ENCODE measurements at places on chromosomes 2 and 18. TPM values are rescaled to one million over a fixed set of nuclear protein-coding genes. Genes with fewer than 3 reads are reported as not detected.
A peak's percentile ranks its signal among the peaks of the same experiment; 100 is the strongest.

KCNJ13 gene
- total RNA-seq, result 69.1 TPM

SPDYA gene
- total RNA-seq, result 1.2 TPM

TANC1 gene
- total RNA-seq, result 18.5 TPM

CCDC148 gene
- 1.6 TPM for total RNA-seq

TTR gene
- total RNA-seq, result 3,184 TPM

MLPH gene
- 12.3 TPM for total RNA-seq

WNT6 gene
- 11.3 TPM for total RNA-seq

HOXD4 gene
- 0.70 TPM for total RNA-seq

DNA sequence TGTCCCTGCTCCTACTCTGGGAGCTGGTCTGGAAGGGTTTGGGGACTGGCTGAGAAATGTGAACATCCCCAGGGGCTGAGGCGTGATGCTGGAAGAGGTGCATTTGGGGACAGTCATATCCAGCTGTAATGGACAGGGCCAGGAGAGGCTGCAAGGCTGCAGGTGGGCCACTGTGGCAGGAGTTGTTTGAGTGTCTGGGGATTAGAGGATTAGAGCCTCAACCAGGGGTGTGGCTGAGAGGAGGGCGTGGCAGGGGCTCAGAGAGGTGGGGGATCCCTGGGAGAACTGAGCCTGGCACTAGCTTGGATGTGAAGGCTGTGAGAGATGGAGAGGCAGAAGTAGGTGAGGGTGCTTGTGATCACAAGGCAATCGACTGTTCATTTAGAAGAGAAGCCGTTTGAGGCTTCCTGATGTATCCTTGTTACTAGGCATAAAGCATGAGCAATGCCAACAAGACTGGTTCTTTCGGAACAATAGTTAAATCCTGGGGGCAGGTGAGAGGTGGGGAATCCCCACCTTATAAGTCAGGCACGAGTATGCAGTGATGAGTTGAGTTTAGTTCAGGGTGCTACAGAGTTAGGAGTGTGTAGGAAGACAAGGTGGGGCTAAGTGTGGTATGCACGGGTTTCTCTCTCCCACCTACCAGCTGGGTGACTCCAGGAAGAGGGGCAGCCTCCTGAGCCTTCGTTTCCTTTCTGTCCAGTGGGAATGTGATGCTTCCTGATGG lies 31.9 kb downstream of the SH3RF3 start:
- no peak for DNase-seq

DNA sequence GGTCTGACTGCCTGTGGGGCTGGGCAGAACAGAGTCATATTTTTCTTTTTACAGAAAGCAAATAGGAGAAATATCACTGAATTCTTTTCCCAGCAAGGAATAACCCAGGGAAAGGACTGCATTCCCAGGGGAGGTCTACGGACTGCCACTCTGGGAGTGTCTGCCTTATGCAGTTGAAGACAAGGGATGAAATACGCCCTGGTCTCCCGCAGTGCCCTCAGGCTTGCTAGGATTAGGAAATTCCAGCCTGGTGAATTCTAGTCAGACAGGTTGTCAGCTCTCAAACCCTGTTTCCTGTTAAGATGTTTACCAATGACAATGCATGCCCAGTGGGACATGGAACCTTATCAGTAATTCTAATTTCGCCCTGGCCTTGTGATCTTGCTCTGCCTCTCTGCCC lies 30.3 kb upstream of the PDK1 start:
- no peak for DNase-seq

GRCh38 chr2:150585221-150585971 lies 97.9 kb upstream of the RND3 start:
- DNase-seq, result no peak

GRCh38 chr2:241009601-241010530 lies 11.4 kb downstream of the SNED1 start:
- peak; percentile 60 for DNase-seq

DNA sequence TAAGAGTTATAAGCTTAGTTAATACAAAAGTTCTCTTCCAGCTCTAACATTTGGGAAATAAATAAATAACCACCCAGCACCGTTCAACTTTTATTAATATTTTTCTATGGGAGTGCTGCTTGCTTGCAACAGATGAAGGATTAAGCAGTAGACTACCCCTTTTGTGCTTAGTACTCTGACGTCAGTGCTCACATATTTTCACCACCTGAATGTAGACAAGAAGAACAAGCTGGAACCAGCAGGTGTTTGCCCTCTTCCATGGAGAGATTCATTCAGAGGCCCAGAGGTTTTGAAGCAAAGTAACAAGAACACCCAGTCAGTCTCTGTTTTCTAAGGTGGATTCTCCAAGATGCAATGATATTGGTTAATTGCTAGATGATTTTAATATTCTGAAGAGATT lies 307.1 kb upstream of the PIK3C3 start:
- no peak for DNase-seq

DNA sequence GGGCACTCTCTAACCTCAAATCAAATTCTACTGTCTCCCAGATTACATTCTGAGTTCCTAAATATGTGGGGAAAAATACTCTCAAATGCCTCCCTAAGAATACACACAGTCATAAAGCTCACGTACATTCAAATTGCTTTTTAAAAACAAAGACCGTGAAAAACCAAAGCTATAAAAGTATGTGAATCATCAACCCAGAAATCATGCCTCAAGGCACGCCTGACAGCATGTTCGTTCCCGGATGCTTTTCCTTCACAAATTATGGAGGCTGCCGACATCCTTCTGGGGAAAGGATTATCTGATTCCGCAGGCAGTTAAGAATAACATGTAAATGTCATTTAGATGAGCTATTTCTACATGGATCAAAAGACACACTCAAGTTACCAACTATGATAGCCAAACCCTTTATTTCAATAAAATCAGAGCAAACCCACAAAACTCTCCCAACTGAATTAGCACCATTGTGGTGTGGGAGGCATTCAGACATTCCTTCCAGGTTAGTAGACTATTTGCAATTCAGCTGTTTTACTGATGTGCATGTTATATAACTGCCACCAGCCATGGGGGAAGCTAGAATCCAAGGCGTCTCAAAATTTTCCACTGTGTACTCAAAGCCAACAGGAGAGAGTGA lies 398.2 kb upstream of the TRIB2 start:
- DNase-seq, result peak; percentile 42

- no peak for DNase-seq
These were observed 243.9 kb upstream of the GULP1 start for GRCh38 chr2:188047735-188048134.

DNA sequence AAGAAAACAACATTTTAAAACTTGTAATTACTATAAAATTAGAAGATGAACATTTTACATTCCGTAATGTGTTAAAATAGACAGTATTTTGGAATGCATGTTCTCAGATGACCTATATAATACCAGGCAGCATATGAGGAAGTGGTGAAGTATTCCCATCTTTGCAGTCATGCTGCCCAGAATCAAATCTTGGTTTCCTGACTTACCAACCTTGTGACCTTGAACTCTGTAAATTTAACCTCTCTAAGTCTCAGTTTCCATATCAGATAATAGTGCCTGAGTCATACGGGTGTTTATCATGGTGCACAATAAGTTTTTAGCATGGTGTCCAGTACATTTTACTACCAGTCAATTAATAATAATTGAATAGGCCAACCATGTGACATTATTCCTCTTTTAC lies 7.3 kb upstream of the GALM start:
- DNase-seq, result no peak

GRCh38 chr2:235005603-235006259 lies 53.9 kb downstream of the SH3BP4 start:
- DNase-seq, result peak; percentile 72

DNA sequence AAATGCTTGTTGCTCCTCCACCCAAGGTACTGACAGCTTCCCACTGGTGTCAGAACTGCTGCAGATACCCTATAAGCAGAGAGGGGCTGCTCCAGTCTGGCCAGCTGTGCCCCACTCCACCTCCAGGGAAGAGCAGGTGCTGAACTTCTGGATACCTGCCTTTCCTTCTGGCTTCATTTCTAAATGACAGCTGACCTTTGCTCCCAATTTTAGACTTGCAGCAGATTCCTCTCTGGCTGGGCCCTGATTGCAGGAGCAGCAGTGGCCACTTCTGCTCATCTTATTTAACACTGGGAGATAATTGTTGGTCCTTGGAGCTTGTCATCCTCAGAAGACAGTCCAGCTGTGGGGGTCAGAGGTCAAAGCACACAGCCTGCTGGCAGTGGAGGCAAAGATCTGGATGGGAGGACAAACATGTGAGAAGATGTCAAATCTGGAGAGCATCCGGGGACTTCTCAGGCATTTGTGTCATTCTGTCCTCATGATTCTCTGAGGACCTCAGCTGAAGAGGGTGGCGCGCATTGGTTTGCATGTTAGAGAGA lies 38.9 kb downstream of the SETBP1 start:
- DNase-seq, result no peak

- peak; percentile 86 for DNase-seq
These were observed 1.3 kb upstream of the PRKCE start for GRCh38 chr2:45649858-45650811.

DNA sequence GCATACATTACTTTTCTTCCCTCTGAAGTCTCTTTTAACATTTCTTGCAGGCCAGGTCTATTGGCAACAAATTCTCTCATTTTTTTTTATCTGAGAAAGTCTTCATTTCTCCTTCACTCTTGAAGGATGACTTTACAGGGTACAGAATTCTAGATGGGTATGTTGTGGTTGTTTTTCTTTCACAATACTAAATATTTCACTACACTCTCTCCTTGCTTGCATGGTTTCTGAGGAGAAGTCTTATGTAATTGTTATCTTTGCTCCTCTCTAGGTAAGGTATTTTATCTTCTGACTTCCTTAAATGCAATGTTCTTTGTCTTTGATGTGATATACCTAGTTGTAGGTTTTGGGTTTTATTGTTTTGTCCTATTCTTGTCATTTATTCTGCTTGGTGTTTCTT lies 371.1 kb downstream of the FIGN start:
- no peak for DNase-seq

- DNase-seq, result no peak
These were observed 126.0 kb upstream of the XPO1 start for GRCh38 chr2:61664190-61664589.

GRCh38 chr2:30272761-30273573 lies 41.6 kb downstream of the LBH start:
- peak; percentile 53 for DNase-seq

DNA sequence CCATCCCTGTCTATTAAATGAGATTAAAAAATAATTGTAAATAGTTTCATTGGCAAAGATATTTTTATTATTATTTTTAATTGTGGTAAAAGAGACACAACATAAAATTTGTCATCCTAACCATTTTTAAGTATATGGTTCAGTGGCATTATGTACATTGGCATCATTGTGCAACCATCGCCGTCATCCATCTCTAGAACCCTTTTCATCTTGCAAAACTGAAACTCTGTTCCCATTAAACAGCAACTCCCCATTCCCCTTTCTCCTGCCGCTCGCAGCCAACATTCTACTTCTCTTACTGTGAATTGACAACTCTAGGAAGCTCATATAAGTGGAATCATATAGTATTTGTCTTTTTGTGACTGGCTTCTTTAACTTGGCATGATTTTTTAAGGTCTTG lies 25.3 kb downstream of the LAMA3 start:
- no peak for DNase-seq

All from hepatocyte (in vitro differentiated cells).